ENCODE measurements at places on chromosomes 16 and 17. TPM values are rescaled to one million over a fixed set of nuclear protein-coding genes. Genes with fewer than 3 reads are reported as not detected.

CCL22 gene
- total RNA-seq = not detected

HIGD1B gene
- total RNA-seq = not detected

SLC35G6 gene
- total RNA-seq = not detected

CLEC19A gene
- not detected for total RNA-seq

OR2C1 gene
- not detected for total RNA-seq

CD300LB gene
- total RNA-seq = not detected

GAST gene
- not detected for total RNA-seq

NPTX1 gene
- total RNA-seq = 31.9 TPM

GNGT2 gene
- 0.14 TPM for total RNA-seq

ACAP1 gene
- total RNA-seq = not detected

NXPH3 gene
- total RNA-seq = 0.22 TPM

PRSS8 gene
- not detected for total RNA-seq

RNF135 gene
- total RNA-seq = 12.7 TPM

IL32 gene
- 3.7 TPM for total RNA-seq

ADAMTS18 gene
- total RNA-seq = 0.22 TPM

NR1D1 gene
- total RNA-seq = 2.8 TPM

ABCC12 gene
- total RNA-seq = not detected

CCDC40 gene
- 3.0 TPM for total RNA-seq

PRAC2 gene
- 0.66 TPM for total RNA-seq

NPIPB9 gene
- 1.8 TPM for total RNA-seq

SPNS2 gene
- not detected for total RNA-seq
